ENCODE measurements at places on chromosomes 12 and 14.
A peak's percentile ranks its signal among the peaks of the same experiment; 100 is the strongest.

- DNase-seq: no peak
Observed at GRCh38 chr14:75479770-75480600, 42.3 kb upstream of the BATF start.

- DNase-seq: no peak
Observed at GRCh38 chr12:123983822-123984485, 10.9 kb downstream of the ZNF664 start.

DNA sequence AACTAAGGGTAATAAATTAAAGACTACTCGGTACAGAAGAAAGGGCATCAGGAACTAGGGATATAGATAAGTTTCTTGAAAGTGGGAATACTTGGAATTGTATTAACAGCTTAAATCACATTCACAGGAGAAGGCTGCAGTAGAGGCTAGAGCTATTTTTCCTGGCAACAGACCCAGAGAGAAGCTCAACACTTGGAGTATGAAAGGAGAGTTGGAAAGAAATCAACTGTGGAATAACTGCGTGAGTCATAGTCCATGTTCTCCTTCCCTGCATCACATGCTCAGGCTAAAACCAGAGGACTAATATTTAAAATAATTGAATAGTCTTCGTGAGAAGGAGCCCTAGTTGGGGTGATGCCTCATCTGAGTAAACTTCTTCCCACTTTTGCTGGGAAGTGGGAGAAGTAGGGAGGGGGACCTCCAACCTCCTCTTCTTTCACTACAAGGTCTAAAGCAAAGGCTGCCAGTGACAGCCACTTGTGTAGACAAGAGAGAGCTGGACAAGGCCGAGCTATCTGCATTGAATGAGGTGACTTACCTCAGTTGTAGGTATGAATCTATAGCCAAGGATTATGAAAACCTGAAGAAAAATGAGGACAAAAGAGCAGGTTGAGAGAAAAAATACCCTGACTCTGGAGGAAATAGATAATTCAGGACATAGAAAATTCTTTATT lies 32.7 kb downstream of the DYRK2 start:
- DNase-seq: peak; percentile 79

GRCh38 chr14:94052662-94053061 lies 26.5 kb downstream of the OTUB2 start:
- DNase-seq: no peak

GRCh38 chr14:101351146-101351545 lies 210.1 kb upstream of the DIO3 start:
- no peak for DNase-seq

GRCh38 chr14:98916476-98916875 lies 355.5 kb downstream of the BCL11B start:
- DNase-seq: no peak

DNA sequence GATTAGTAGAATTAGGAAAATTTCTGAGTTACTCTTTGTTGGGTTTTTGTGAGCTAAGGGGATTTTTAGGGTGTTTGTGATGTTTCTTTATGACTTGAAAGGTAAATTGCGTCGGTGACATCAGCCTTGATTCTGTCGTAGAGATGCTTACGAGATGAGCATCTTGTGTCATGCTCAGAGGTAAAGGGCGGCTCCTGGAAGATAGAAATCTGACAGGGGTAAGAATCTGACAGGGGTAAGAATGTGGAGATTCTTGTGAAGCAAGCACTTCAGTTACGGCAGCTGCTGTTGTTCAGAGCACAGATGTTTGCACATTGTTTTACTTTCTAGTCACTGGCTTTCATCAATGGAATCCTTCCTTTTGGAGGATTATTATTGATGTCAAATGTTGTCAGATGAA lies 22.5 kb downstream of the EML1 start:
- no peak for DNase-seq

GRCh38 chr12:43127886-43128549 lies 424.0 kb downstream of the ADAMTS20 start:
- DNase-seq: no peak

DNA sequence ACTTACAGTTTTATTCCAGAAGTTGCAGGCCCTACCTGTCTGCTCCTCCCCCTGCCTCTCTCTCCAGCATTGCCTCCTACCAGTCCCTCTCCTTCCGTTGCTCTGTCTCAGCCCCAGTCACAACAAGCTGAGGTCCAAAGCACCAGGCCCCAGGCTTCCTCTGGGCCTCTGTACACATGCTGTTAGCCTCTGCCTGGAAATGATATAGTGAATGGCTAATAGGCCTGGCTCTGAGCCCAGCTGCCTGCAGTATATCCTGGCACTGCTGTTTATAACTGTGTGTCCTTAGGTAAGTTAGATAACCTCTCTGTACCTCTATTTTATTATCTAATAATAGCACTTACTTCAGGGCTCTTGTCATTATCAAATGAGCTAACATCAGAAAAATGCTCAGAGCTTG lies 114.9 kb upstream of the PWP1 start:
- DNase-seq: no peak

DNA sequence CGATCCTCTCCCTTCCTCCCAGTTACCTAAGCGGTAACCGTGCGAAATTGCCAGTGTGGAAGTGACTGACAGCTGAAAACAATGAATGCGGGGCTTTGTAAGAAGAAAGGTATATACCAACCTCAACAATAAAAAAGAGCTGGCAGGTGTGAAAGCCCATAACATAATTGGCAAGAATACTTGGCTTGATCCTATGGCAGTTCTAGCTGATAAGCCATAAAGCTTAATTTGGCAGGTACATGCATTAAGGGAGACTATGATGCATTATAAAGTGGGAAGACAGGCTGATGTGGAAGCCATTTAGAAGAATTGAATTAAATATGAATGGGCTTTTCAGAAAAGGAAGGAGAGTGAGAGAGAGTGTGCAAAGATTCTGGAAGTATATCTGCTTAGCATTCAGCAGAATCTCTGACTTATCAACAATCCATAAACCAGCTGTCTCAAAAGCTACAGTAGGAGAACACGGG lies 71.3 kb downstream of the CRACR2A start:
- no peak for DNase-seq

DNA sequence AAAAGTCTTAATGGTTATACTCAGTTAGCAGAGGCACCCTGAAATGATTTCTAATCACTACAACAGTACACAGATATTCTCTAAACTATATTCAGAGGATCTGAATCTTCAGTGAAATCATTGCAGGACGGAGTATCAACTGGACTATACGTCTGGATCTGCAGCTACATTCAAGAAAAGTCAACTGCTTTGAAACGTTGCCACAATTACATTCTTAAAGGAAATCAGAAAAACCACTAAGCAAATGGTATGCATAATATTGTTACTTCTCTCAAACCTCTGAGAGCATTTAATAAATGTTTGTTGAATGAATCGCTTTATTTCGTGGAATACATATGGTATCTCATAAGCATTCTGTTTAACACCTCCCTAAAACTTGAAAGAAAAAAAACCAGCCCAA lies 67.4 kb downstream of the MED13L start:
- DNase-seq: no peak

DNA sequence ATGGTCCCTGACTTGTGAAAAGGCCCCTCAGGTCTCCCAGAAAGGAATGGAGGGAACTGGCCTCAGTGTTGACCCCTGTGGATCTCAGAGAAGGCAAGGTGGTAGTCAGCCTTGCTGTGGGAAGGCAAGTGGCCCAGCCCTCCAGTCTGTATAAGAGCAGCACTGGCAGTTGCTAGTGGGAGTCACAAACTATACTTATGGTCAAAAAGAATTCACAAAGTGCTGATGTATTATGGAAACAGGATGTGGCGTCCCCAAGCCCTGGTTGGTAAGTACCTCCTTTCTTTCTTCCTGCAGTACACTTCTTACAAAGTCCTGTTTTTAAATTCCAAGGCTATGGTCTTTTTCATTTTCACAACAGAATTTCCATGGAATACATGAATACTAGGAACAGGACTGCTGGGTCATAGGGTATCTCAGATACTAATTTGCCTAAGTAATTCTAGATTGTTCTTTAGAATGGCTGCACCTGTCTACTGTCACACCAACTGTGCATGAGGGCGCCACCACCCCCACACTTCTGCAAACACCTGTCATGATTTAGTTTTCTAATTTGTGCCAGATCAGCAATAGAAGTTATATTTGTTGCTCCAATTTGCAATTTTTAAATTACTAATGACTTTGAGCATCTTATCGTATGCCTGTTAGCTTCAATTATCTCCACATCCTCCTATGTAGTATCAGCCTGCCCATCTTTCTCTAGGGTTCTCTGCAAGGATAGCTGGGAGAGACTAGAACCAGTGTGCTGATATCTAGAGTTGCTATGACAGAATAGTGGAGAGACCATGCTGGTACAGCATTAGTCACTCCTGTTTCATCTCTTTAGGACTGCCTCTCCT lies 40.7 kb upstream of the TMEM263 start:
- no peak for DNase-seq

GRCh38 chr12:108935159-108935763 lies 55.4 kb downstream of the DAO start:
- no peak for DNase-seq

GRCh38 chr14:99544991-99545390 lies 59.0 kb downstream of the CCDC85C start:
- DNase-seq: no peak

GRCh38 chr14:74019408-74020137 lies 424 bp downstream of the BBOF1 start:
- peak; percentile 12 for DNase-seq

GRCh38 chr12:90064852-90065801 lies 356.5 kb upstream of the ATP2B1 start:
- DNase-seq: no peak

GRCh38 chr12:105713606-105714305 lies 383.3 kb downstream of the C12orf75 start:
- no peak for DNase-seq

GRCh38 chr14:21723431-21724045 lies 49.9 kb upstream of the OR4E1 start:
- no peak for DNase-seq

DNA sequence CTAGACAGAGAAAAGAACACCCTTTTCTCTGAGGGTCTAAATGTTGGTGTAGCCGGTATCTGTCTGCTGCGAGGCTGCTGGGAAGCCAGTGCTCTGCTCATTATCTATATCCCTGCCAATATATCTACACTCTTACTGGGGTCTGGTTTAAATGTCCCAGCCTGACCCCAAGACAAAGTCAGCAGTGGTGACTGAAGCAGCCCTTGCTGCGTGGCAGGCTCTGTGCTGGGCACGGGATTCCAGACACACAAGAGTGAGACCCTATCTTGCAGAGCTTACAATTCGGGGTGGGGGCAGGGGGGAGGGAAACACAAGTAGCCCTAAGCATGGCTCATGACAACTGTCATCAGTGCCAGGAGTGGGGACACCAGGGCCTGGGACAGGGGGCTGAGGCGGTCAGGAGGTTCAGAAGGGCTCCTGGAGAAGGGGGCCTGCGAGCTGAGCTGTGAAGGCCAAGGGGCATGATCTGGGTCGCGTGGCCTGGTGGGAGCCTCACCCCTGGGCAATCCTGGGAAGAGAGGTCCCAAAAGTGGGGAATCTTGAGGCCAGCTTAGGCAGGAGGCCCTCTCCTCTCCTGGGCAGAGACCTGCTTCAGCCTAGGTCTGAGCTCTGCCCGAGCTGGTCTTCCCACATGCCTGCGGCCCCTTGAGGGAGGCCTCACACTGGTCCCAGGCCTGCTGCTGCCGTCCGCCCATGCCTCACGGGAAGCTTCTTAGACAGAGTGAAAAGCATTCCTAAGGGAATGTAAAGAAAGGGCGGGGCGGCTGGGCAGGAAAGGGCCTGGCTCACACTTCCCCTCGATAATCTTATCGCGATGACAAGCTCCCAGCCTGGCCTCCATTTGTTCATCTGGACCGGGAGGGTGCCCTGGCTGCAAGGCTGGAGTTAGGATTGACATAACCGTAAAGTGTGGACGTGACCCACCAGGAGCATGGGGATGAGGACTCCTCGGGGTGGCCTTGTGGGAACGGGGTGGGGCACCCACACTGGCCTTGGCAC lies 7.3 kb upstream of the RCOR1 start:
- DNase-seq: no peak

GRCh38 chr12:7483343-7483742 lies 20.2 kb downstream of the CD163 start:
- DNase-seq: no peak

DNA sequence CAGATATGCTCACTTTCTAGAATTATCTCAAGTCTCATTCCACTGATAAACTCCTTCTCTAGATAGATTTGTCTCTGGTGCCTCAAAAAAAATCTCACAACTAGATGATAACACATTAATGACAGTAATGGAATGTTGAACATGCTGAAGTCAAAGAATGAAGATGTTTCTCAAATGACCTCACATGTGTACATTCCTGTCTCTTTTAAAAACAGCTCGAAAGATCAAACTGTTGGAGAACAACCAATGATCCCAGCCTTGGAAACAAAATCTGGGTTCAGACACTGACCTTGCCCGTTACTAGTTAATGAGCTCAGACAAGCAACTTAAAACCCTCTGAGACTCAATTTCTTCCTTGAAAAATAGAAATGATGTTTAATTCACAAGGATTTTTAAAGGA lies 44.7 kb upstream of the KCNJ8 start:
- DNase-seq: no peak

GRCh38 chr14:23483236-23483854 lies 13.8 kb downstream of the NGDN start:
- no peak for DNase-seq

DNA sequence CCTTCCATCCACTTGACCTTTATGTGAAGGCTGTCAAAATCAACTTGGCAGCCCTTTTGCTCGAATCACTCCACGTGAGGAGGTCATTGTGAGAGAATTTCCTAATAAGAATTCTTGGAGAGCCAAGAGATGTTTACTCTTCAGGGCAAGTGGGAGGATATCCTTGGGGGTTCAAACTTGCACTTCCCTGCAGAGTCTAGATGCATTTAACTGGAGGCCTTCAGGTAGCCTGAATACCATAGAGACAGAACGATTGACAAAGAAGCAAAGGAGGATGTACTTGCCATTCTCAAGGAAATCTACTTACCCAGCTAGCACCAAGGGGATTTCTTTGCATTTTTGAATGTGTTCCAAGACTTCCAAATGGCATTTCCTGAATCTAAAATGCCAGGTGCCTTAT lies 1702.6 kb upstream of the FLRT2 start:
- DNase-seq: no peak

- no peak for DNase-seq
Observed at GRCh38 chr14:101878822-101879528, 85.4 kb upstream of the DYNC1H1 start.

- DNase-seq: no peak
Observed at GRCh38 chr12:18629445-18629844, 108.4 kb downstream of the PLCZ1 start.

DNA sequence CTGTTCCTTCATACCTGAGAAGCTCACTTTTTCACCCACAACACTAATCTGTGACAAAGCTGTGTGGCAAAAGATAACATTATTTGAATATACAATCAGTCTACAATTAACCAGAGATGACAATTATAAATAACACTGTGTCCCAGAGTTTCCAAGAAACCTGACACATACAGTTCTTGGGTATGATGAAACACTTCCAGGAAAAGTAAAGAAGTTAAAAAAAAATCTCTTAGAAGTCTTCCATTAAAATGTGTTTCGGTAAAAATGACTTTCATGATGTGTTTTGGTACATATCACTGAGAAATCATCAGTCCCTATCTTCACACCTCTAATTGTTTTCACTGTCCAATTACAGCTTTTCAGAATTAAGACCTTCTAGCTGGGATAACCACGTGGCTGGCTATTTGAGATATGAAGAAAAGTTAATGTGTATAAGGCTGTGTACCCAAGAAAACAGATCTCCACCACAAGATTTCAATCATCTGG lies 390.2 kb downstream of the SOX5 start:
- DNase-seq: no peak

GRCh38 chr14:69705706-69706105 lies 61.2 kb upstream of the SRSF5 start:
- DNase-seq: no peak

Data from AG09319 (cell line).